Activated CD4-positive, alpha-beta memory T cell treated with anti-CD3 and anti-CD28 coated beads, Interleukin-2, amount 10 ng/mL, durations not matched to agents 7 days and 5 days (primary cell): ENCODE measurements at places on chromosomes 4 and X. TPM values are rescaled to one million over a fixed set of nuclear protein-coding genes. Genes with fewer than 3 reads are reported as not detected.

DNA sequence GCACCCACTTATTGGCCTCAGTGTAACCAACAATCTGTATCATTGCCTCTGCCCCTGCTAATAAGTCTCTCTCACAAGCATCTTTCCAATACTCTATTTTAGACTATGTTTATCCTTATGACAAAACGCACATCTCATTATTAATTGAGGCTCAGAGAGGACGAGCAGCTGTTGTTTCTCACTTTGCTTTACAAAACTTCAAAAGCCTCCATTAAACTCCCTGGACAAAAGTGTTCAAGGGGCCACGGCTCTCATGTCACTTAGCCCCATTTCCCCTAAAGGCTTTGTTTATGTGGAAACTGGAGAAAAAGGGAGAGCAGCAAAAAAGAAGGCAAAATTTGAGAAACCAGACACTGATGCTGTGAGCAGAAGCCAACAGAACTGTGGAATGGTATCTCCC is 180.0 kb upstream of the LNX1 start:
- no peak for DNase-seq

DNA sequence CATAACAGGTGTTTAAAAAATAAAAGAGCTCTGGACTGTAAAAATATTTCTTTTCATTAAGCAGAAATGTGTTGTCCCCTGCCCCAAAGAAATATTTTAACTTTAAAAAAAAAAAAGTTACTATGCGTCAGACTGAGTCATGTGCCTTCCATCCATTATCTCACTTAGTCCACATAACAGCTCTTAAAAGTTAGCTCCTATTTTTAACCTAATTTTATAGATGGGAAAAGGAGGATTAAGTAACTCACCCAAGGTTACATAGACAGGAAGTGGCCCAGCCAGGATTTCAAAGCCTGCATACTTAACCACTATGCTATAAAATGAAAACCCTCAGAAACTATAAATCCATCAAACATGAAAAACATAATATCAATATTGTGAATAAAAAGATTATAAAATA is 97.7 kb downstream of the MANBA start:
- DNase-seq = no peak

DNA sequence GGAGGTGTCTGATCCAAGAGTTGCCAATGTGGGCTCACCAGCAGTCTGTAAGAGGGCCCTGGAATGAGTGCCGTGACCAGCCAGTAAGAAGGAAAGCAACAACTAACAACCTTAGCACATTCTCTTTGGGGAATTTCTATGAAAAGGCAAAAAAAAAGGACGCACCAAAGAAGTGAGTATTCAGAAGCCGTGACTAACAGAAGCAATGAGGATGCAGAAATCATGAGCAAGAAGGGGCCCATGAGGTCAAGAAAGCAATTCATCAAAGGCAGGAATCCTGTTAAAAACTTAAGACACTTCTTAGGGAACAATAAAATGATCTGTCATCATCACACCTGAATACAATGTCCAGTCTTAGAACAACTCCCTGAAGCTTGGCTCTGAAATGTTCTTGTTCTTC is 260.5 kb downstream of the RAPGEF2 start:
- no peak for DNase-seq

DNA sequence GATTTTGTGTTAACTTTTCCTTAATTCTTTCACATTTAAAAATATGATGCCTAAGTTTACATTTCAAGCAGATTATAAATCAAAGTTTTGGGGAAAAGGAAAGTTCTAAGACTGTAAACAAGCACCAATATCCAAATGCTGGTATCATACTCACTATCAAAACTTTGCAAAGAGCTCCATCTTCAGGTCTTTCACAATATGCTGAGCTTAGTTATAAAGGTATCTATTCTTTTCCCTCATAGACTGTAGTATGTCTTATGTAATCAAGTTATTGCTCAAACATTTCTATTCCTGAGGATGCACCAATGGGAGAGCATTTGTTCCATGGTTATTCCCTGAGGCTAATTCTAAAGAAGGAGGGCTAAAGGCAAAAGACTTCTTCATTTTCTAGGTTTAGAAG is 207.9 kb upstream of the FAM241A start:
- DNase-seq = no peak

DNA sequence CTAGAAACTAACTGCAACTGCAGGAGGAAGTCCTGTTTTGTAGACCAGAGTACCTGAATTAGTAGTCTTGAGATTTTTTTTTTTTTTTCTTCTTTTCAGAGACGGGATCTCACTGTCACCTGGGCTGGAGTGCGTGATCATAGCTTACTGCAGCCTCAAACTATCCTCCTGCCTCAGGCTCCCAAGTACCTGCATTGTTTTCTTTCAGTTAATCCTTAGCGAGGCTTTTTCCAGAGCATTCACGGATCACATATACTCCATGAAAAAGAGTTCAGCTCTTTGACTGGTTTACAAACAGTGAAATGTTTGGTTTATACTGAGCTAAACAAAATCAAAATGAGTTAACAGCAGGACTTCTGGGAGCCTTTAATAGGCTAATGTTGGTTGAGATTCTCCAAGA is 45.8 kb downstream of the KLHL15 start:
- no peak for DNase-seq

- DNase-seq = no peak
Observed at GRCh38 chrX:104329731-104330130, 75.0 kb upstream of the ESX1 start.

DNA sequence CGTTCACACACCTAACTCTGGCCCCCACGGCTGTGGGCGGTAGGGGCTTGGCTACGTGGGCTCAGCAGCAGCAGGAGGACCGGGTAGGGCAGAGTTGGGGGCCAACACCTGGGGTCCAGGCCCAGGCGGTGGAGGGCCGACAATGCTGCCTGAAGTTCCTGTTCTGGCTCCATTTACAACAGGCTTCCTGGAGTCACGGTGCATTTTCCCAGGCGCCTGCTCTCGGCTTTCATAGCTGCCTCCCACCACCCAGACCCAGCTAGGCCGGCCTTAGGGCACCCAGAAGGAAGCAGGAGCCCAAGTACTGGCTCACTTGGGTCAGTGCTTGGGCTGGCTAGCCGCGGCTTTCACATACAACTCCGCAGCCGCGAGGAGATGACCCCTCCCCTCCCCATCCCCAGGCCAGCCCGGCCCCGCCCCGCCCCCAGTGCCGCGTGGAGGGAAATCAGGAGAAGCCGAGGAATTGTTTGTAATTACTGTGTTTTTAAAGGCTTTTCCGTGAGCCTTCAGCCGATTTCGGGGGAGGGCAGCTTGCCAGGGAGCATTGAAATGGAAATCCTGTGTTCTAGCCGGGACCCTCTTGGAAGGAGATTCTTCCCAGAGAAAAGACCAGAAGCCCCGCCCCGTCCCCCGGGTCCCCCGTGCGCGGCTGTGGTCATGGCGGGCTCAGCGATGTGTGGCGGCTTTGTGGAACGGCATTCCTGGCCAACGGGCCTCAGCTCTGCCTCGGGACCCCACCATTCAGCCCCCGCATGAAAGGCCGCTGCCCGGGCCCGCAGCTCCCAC is 28.5 kb downstream of the PJA1 start:
- DNase-seq = no peak

DNA sequence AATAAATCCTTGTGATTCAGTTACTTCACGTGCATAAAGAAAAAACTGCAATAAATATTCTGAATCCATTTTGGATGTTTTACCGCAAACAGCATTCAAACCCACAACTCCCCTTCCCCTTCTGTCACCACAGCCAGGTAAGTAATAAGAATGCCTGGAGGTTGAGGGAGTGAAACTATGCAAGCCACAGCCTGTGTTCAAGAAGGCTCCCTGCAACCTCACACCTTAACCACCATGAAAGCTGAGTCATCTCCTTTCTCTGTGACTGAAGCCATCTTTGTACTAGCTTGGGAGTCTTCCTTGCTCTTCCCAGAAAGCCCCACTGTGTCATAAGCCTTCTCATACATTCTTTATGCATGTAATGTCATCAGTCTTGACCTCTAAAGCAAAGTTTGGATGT is 297.0 kb upstream of the PUDP start:
- DNase-seq = no peak

- DNase-seq = no peak
Observed at GRCh38 chr4:6410068-6410467, 62.3 kb downstream of the PPP2R2C start.

- DNase-seq = no peak
Observed at GRCh38 chr4:123937581-123937980, 541.0 kb downstream of the SPRY1 start.

GRCh38 chr4:121790976-121791375 is 10.1 kb upstream of the EXOSC9 start:
- DNase-seq = no peak

DNA sequence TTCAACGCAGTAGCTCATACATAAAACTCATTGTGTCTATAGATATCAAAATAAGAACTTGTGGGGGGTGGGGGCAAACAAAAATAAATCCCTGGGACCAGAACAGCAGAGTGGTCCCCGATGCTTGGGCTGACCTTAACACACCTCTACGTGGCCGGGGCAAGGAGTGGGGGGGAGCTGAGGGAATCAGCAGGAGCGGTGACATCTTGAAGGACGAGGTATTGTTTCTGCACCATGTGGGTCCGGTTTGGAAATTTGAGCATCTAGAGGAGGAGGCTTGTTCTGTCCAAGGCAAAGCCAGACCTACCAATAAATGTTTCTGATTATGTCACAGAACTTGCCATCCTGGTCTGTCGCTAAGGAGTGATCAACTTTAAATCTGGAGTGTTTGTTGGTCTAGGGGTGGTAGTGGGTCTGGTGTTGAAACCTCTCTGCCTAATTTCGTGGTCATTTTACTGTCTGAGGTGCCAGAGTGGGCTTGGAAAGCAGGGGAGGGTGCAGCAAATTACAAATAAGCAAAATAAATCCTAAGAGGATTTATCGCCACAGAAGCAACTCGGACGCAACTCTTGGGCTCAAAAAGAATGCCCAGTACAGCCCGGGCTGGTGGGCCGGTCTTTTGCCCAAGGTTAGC is 774 bp upstream of the RAPGEF2 start:
- no peak for DNase-seq

DNA sequence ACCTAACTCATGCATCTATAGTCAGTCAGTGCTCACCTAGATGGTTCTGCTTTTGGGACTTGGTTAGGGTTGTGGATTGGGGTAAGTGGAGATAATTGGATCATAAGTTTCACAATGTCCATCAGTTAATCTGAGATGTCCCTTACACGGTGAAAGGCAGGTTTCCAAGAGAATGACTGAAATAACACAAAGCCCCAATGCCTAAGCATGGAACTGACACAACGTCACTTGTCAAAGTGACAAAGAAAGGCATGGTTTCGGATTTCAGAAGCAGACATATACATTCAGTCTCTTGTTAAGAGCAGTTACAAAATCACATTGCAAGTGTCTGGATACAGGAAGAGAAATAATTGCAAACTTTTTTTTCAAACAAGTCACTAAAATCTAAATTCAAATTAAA is 1456.9 kb downstream of the TECRL start:
- no peak for DNase-seq

- no peak for DNase-seq
Observed at GRCh38 chr4:182862141-182862875, 54.9 kb downstream of the DCTD start.

The CACNA1F gene
- total RNA-seq = 0.50 TPM

The CT45A10 gene
- not detected for total RNA-seq

The TGIF2LX gene
- not detected for total RNA-seq

The SHISA3 gene
- total RNA-seq = 0.60 TPM

The TBC1D1 gene
- 62.3 TPM for total RNA-seq

The NUDT11 gene
- total RNA-seq = 0.60 TPM

The FAT4 gene
- not detected for total RNA-seq

The DAPP1 gene
- 35.8 TPM for total RNA-seq

The SLC39A8 gene
- 103 TPM for total RNA-seq

The SPANXA2 gene
- not detected for total RNA-seq

The CABS1 gene
- total RNA-seq = not detected
